Breast epithelium (tissue), 4 donors: ENCODE measurements at places on chromosomes 3 and 15. TPM values are rescaled to one million over a fixed set of nuclear protein-coding genes. Genes with fewer than 3 reads are reported as not detected.

DNA sequence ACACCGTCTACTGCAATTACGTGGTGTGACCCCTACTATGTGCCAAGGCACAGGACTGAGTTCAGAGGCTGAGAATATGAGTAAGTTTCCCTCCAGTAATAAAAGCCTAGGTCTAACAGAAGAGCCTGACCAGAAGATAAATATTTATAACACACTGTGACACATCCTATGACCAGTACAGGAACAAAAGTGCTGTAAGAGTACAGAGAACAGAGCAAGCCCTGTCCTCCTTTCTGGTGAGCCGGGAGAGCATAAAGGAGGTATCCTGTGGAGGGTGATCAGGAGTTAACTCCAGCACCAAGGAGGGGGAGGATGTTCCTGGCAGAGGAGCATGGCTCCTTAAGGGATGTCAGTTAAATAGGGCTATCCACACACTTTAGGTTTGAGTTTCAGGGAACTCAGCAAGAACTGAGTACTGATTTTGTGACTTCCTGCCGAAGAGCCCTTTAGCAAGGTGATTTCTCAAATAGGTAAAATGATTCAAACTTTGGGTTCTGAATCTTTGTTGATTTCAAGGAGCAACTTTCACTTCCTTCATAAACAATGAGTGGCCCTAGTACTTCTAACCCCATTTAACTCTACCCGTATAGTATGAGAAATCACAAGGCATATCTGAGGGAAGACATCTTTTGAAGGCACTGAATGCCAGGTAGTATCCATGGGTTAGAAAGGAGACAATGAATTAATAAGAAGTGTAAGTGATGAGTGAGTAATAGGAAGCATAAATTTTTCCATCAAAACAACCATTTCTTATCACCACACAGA is 198.0 kb downstream of the THRB start:
- DNase-seq = no peak

The ESYT3 gene
- total RNA-seq = 2.3 TPM

The CPA3 gene
- total RNA-seq = 5.6 TPM

GRCh38 chr15:92638291-92638708 is 17.3 kb downstream of the FAM174B start:
- peak; percentile 51 for DNase-seq

The ATP13A3 gene
- 170 TPM for total RNA-seq

- DNase-seq = no peak
These were observed 15.2 kb downstream of the TRAIP start for GRCh38 chr3:49841126-49841696.

The DPH6 gene
- total RNA-seq = 25.2 TPM

DNA sequence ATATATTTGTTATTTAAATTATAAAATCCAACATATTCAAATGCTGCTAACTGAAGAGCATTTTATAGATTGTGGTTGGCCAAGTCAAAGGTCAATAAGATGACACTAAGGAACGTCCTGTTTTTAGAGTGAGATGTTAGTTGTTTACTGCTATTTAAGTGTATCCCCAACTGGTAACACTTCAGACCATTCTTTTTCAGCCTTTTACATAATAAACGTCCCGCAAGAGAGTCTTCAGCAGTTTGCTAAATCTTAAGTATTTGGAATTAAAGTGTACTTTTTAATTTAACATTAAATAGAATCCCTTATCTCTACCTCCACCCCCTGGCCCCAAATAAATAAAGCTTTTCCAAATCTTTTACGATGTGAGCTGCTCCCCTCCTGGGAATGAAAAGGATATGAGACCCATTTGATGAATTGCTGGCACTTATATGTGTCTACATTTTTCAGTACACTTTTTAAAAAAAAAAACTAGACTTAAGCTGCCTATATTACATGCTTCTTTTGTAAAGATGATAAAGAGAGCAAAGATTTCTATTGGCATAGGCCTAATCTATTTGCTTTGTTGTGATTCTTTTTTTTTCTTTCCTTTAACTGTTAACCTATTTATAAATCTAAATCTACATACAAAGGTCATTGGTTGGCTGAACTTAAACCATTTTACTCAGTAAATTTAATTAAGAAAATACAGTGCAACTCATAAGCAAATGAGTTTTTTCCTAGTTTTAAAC is 101.8 kb upstream of the SKOR1 start:
- no peak for DNase-seq

DNA sequence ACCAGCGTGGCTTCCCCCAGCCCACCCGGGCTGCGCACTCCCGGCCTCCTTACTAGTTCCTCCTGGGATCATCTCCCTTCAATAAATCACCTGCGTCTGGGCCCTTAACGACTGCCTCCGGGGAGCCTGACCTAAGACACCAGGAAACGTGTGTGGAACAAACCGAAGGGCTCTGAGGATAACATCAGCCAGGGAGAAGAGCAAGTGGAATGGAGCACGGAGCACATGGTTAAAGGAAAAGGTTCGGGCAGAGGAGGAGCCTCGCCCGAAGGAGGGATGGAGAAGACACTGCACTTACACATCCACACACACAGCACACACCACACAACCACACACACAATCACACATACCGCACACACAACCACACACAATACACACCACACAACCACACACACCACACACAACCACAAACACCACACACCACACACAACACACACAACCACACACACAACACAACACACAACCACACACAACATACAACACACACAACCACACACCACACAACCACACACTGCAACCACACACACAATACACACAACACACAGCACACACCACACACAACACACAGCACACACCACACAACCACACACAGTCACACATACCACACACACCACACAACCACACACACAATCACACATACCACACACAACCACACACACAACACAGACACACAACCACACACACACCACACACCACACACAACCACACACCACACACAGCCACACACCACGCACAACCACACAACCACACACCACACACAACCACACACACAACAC is 24.7 kb downstream of the CPN2 start:
- DNase-seq = no peak

The TMCO5A gene
- not detected for total RNA-seq
